ENCODE measurements at places on chromosomes 3 and 15. TPM values are rescaled to one million over a fixed set of nuclear protein-coding genes. Genes with fewer than 3 reads are reported as not detected.

The OR5H6 gene
- total RNA-seq, result not detected

The ATP8B4 gene
- total RNA-seq, result 1.1 TPM

The PYGO1 gene
- total RNA-seq, result 8.9 TPM

The CXCR6 gene
- not detected for total RNA-seq

The CLDN16 gene
- total RNA-seq, result not detected

The EEFSEC gene
- 7.0 TPM for total RNA-seq
